ENCODE measurements at places on chromosomes 3 and 15.

- DNase-seq, result no peak
Measured at GRCh38 chr3:90034038-90034437, 926.6 kb downstream of the EPHA3 start.

- DNase-seq, result no peak
Measured at GRCh38 chr15:98978153-98978552, 29.4 kb downstream of the PGPEP1L start.

GRCh38 chr3:172076212-172076611 is 36.8 kb downstream of the FNDC3B start:
- DNase-seq, result no peak

- DNase-seq, result no peak
Measured at GRCh38 chr15:31444844-31445243, 118.2 kb downstream of the KLF13 start.

DNA sequence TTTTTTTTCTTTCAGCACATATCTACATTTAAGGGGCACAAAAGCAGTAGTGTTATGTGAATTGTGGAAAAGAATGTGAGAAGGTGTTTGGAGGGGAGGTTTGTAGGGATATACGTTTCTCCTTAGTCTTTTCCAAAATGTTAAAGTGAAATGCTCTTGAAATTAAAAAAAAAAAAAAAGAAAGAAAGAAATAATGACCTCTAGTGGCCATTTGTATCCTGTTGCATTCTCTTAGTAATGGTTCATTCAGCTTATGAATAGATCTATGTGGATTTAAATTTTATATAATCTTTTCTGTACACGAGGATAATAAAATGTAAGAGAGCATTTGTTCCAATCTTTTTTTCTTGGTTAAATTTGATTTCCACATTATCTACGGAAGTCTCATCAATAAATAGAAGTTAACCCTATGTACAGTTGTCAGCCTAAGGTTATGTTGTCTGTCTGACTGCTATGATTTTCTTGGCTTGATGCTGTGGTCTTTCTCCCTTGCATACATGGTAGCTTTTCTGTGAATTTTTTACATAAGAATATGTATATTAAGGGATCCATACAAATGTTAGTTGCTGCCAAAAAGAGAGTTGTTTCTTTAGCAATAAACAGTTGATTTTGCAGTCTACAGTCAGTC is 1.7 kb downstream of the P2RY13 start:
- no peak for DNase-seq

Measured in RWPE1 (cell line).